Activated CD4-positive, alpha-beta T cell treated with anti-CD3 and anti-CD28 coated beads, Interleukin-2, amount 50 U/mL, for 48 hours (primary cell): ENCODE measurements at places on chromosomes 7 and 10.

GRCh38 chr10:6755781-6756460 is 175.8 kb upstream of the PRKCQ start:
- DNase-seq: no peak

DNA sequence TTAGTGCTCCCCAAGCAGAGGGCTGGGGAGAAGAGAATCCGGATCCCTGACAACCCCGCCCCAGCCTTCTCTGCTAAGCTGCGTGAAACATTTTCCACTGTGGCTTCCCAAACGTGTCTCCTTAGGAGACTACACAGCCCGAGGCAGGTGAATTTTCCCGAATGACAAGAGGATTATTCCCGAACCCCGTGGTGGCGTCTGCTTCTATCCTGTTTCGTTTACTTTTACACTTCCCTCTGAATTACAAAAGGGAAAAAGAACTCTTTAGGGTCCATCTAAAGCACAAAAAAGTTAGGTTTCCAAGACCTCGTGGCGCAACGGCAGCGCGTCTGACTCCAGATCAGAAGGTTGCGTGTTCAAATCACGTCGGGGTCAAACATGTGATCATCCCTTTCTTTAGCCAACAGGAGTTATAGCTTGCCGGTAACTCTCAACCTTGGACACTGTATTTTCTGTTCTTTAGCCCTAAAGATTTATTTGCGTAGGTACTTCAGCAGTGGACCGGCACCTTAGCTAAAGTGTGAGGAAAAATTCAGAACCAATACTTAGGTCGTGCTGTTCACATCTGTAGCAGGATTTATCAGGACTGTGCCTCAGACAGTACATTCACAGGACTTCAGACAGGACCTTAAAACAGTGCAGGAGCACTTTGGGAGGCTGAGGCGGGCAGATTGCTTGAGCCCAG is 3.2 kb upstream of the ZNF789 start:
- no peak for DNase-seq

- DNase-seq: no peak
Observed at GRCh38 chr10:13592306-13592705, 5.5 kb downstream of the PRPF18 start.

DNA sequence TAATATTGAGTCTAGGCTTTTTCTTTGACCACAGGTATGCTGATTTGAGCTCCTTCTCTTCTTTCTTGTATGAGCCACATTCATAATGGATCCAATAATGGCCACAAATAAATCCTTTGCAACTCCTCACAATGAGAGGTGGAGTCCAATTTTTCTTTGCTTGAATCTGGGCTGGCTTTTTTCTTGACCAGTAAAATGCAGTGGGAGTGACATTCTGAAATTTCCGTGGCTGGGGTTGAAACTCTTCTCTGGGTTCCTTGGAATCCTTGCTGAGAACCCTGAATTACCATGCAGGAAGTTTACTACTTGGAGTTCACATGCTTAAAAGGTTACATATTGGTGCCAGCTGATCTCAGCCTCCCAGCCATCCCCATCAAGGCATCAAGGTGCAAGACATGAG is 22.4 kb upstream of the FAM180A start:
- no peak for DNase-seq

DNA sequence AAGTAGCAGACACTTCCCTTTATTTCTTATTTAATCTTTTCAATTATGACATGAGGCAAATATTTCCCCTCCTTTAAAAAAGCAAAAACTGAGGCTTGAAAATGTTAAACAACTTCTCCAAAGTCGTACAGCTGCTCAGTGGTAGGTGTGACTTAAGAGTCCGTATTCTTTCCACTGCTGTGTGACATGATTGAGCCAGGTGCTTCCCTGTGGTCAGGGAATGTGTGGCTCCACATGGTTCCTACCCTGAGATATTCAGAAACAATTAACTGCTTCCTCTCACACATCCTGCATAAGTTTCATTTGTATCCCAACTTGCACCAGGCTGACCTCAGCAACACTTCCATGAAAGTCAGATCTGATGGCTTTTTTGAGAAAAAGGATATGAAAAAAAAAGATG is 13.6 kb downstream of the OPALIN start:
- no peak for DNase-seq

DNA sequence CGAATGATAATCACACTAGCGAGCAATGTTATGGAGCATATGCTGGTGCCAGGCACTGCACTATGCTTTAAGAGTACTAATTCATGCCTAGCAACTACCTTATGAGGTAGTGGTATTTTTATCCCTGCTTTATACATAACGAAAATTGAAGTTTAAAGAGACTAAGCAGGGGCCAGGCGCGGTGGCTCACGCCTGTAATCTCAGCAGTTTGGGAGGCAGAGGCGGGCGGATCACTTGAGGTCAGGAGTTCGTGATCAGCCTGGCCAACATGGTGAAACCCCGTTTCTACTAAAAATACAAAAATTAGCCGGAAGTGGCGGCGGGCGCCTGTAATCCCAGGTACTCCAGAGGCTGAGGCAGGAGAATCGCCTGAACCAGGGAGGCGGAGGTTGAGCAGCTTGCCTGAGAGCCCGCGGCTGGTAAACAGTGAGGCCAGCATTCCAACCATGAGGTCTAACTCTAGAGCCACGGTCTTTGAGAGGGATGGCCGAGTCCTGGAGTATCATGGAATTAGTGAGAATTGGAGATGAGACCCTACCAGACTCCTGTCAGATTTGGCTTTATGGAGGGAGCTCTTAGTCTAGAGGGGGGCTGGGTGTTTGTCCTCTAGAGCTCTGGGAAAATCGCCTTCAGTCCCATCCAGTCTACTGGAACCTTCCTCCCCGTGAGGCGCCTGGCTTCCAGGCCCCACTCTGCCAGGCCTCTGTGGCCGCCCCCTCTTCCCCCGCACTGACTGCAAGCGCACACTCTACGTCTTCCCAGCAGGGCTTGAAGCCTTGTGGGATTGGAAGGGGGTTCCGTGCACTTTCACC is 11.6 kb downstream of the TLX1 start:
- DNase-seq: no peak

DNA sequence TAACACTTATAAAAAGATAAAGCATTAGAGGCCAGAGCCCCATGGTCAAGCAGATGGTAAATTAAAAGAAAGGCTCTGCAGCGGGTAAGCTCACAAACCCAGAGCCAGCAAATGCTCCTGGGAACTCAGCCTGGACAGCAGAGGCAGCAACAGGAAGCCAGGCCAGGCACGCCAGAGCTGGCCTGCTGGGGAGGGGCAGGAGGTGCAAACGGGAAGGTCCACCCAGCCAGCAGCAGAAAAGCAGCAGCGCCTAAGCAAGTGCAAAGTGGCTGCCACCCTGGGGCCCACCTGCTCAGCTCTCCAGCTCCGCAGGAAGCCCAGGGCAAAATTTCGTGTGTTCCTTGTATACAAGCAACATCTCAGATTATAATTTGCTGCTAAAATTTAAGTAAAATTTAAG is 82.7 kb upstream of the GPR22 start:
- DNase-seq: no peak

GRCh38 chr10:30294476-30295240 is 54.4 kb downstream of the MTPAP start:
- no peak for DNase-seq

GRCh38 chr7:107494884-107495283 is 25.0 kb downstream of the GPR22 start:
- no peak for DNase-seq

GRCh38 chr10:132743925-132744490 is 41.9 kb downstream of the NKX6-2 start:
- no peak for DNase-seq

GRCh38 chr7:107233981-107234380 is 65.2 kb downstream of the HBP1 start:
- DNase-seq: no peak

DNA sequence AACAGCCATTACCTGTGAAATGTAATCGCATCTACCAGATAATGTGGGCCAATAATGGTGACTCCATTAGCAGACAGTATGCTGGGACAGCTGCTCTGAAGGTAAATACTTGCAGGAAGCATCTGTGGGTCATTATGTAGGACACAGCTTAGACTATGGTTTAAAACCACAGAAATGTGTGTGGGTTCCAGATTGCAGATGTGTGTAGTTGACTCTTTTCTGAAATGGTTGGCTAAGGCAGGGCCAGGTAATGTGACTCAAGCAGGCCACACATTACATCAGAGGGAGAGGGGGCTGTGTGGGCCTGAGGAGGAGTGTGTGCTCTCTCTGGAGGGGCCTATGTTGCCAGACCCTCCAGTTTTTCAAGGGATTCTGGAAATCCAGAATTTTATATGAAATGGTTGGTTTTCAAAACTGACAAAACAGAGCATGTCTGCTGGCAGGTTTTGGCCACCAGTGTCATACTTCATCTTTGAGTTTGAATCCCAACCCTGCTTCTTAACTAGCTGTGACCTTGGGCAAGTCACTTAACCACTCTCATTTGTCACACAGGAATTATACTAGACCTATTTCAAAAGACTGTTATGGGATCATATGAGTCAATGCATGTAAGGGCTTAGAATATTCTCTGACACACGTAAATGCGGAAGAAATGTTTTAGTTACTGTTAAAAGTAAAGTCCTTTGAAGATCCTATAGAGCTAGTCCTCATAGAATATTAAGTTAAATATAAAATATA is 64.5 kb downstream of the MCMBP start:
- no peak for DNase-seq

DNA sequence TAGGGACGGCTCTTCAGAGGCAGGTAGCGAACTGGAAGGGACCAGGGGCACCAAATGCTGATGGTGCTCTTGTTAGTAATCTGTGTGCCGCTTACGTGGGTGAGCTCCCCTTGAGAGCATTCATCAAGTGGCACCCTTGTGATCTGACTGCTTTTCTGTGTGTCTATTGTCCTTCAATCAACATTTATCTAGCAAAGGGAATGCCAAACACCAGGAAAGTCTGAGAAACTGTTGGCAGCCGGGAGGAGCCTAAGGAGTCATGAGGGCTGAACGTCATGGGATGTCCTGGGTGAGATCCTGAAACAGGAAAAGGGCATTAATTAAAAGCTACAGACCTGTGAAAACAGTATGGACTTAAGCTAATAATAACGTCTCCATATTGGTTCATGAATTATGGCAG is 733.1 kb downstream of the TYW1 start:
- DNase-seq: no peak

DNA sequence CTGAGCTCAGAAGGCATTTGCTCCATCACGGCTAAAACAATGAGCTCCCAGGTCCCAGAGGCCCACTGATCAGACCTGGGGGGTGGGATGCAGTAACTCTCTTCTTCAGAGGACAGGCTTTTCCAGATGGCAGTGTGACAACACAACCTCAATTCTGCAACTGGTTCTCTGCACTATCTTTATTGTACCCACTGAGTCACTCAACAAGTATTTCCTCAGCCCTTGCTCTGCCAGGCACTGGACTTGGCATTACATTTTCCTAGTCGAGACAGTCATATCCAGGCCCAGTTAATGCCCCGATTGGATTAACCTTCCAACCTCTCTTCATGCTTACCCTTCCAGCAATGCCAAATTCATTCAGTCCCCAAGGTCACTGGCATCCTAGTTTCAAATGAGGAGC is 72.6 kb downstream of the JAZF1 start:
- DNase-seq: no peak

DNA sequence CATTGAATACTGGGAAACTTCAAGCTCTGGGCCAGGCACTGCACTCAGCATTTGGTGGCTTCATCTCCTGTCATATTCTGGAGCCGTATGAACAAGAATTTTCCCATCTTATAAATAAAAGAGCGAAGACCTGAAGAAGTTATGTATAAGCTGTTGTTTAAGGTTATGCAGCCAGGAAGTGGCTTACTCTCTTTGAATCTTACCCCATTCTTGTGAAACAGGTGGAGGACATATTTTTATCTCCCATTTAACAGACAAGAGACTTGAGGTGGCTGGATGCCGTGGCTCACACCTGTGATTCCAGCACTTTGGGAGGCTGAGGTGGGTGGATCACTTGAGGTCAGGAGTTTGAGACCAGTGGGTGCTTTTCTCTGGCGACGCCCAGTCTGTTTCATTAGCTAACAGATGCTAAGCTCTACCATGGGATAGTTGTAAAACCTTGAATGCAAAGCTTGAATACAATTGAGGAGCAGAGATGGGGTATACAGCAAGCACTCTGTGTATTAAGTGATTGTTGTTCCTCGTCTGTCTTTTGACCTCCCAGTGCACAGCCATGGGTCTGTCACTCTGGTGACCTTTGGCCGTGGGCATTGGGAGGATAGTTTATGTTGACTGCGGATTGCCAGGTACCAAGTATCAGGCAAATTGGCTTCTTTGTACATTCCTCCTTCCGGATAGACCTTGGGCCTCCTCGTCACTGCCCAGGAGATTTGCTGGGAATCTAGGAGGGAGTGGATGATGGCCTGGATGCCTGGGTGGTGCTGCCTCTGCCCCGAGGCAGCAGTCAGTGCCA is 85.8 kb downstream of the GRK5 start:
- no peak for DNase-seq

- no peak for DNase-seq
Observed at GRCh38 chr10:74255214-74255613, 104.2 kb downstream of the ADK start.

GRCh38 chr7:52537051-52537450 is 498.4 kb upstream of the POM121L12 start:
- no peak for DNase-seq

GRCh38 chr10:97759158-97759887 is 12.5 kb downstream of the SFRP5 start:
- DNase-seq: peak; percentile 59

DNA sequence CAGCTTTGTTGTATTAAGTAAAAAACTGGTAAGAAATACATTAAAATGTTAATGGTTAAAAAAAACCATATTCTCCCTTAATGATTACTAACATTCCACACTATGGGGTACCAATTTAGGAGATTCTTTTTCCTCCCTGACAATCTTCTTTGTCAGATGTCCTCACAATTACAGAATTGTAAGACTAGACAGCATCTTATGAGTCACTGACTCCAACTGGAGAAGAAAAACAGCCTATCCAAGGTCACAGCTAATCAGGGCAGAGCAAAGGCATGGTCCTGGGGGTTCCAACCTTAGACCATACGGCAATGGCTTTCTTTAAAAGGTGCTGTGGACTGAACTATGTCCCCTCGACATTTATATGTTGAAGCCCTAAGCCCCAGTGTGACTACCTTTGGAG is 127.6 kb downstream of the DLG5 start:
- DNase-seq: no peak

DNA sequence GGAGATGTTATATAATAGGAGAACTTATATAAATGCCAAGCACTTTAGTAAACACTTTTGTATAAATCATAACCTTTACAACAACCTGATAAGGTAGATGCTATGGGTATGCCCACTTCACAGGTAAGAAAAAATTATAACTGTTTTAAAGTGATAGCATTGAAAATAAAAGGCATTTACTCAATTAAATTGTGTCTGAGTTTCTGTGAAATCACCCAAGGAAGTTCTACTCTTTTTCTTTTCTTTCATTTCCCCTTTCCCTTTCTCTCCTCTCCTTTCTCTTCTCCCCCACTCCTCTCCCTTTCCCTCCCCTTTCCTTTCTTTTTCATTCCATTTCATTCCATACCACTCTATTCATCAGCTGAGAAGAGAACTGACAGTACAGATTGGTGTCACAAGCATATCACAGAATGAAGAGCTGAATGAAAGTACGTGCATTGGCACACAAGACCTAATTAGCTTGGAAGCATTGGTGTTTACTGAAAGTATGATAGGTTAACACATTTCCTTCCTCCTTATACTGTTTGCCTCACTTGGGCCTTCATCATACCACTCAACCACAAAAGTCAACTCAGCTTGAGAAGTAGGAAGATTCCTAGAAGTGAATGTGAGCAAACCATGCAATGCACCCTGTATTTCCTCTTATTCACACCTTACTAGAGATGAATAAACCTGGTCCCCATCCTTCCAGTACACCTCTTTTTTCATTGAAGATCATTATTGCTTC is 117.9 kb upstream of the AGR3 start:
- no peak for DNase-seq
